ENCODE measurements at places on chromosomes 13 and 19.

DNA sequence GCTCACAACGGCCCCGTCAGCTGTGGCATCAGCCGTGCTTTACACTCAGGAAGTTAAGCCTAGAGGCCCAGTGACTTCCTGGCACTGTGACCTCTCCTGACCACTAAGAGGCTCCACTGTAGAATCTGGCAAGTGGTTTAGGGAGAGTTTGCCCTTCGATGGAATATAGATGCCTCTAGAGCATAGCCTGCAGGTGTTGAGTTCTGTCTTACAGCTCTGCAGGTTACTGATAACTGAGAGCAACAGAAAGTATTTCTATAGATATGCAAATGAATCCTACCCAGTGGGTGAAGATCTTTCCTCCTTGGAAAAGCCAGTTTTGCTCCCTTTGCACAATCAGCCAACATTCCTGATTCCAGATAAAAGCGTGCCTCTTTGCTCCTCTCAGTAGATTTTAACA is 35.8 kb downstream of the ATP12A start:
- DNase-seq = no peak

DNA sequence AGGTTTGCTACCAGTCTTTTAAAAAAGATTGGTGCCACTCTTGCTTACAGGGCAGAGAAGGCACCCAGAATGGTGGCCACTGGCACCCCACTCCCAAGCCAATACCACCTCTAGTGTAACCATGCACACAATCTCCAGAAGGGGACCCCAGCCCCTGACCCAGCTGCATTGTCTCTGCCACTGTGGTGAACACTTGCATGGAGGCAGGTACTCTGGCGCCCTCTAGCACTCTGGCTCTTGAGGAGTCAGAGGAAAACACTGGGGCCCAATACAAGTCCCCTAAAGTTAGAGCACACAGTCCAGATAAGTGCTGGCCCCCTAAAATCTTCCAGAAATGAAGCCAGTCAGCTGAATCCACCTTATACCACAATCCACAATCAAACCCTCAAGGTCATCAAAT is 6.0 kb downstream of the ERVV-1 start:
- DNase-seq = no peak

- DNase-seq = peak; percentile 90
Observed at GRCh38 chr19:18091217-18091608, 4.5 kb upstream of the IL12RB1 start.

GRCh38 chr13:95471960-95472359 is 80.6 kb upstream of the CLDN10 start:
- no peak for DNase-seq

- DNase-seq = no peak
Observed at GRCh38 chr19:6022570-6023064, 44.7 kb upstream of the RANBP3 start.

- DNase-seq = no peak
Observed at GRCh38 chr19:24054044-24054935, 32.7 kb upstream of the ZNF254 start.

DNA sequence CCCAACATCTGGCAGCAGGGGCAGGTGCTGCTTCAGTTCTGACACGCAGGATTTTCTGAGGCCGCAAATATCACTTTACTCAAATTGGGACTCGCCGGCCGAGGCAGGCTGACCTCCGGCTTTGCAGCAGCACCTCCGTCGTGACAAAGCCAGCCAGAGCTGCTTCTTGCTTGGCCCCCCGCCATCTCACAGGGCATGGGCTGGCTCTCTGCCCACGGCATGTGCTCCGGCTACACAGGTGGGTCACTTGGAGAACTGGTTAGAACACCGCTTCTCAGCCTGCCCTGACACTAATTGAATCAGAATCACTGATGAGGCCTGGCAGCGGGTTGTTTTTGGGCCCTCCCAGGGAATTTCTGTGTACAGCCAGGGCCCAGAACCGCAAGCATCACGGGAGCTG is 112.3 kb downstream of the SLC7A1 start:
- no peak for DNase-seq
